HCT116 (cell line): ENCODE measurements at places on chromosomes 12 and 14. TPM values are rescaled to one million over a fixed set of nuclear protein-coding genes. Genes with fewer than 3 reads are reported as not detected.

AQP6 gene
- total RNA-seq: not detected

- DNase-seq: no peak
Measured at GRCh38 chr12:6529291-6529737, 5.0 kb upstream of the GAPDH start.

MYRFL gene
- 0.30 TPM for total RNA-seq

DNA sequence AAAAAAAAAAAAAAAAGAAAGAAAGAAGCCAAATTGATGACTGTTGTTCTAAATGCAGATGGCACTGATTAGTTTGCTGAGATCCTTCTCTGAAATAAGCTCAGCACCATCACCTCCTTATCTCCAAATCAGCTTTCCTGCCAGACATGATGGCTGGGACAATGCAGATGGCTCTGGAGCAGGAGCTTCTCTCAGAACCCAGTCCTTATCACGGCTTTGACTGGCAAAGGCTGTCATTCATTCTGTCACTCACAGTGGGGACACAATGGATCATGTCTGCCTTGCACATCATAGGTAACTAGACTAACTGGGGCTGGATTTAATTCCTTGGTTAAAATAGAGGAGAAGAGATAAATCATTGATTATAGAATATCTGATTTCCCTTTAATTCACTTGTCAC, 146.3 kb downstream of the PDZRN4 start:
- DNase-seq: no peak

- no peak for DNase-seq
Measured at GRCh38 chr12:121489874-121490273, 90.0 kb downstream of the RNF34 start.
